Renal cortex interstitium (tissue), 15 donors: ENCODE measurements at places on chromosomes 1 and 21.

- DNase-seq = no peak
Observed at GRCh38 chr1:62844030-62844429, 60.1 kb downstream of the ATG4C start.

DNA sequence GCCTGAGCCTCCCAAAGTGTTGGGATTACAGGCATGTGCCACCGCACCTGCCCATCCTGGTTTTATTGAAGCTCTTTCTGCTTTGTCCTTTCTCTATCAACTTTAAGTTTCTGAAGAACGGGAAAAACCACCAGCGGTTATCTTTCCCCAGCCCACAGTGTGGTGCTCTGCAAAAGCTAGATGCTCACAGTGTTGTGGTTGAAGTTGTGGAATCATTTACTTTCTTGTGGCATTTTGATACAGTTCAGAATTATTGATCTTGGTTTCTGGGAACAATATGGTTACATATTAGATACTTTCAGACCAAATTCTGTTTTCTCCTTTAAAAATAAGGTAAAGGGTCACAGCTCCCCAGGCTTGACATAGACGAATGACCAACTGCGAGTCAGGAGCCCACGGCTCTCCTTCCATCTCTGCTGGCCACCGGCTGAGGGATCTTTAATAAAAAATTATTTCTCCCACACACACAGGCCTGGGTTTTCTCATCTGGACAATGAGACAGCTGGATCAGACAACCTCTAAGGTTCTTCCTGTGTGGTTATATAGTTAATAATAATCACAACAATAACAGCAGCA is 385.3 kb downstream of the SETD4 start:
- no peak for DNase-seq

GRCh38 chr21:15301014-15301413 is 236.2 kb upstream of the NRIP1 start:
- no peak for DNase-seq

DNA sequence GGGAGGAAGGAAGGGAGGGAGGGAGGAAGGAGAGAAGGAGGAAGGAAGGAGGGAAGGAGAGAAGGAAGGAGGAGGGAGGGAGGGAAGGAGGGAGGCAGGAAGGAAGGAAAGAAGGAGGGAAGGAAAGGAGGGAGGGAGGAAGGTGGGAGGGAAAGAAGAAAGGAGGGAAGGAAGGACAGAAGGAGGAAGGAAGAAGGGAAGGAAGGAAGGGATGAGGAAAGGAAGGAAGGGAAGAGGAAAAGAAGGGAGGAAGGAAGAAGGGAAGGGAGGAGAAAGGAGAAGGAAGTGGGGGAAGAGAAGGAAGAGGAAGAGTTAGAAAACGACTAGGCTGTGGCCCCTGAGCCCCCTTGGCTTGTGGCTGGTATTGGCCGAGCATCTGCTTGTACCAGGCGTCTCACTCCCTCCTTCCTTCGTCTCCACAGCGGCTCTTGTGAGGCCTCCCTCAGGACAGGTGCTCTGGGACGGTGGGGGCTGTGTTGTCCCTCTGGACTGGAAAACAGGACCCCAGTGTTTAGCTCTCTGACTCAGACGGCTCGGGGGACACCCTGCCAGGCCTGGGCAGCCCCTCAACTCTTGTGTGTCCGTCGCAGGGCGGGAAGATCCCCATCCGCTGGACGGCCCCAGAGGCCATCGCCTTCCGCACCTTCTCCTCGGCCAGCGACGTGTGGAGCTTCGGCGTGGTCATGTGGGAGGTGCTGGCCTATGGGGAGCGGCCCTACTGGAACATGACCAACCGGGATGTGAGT is 36.2 kb upstream of the C1QA start:
- DNase-seq = no peak

DNA sequence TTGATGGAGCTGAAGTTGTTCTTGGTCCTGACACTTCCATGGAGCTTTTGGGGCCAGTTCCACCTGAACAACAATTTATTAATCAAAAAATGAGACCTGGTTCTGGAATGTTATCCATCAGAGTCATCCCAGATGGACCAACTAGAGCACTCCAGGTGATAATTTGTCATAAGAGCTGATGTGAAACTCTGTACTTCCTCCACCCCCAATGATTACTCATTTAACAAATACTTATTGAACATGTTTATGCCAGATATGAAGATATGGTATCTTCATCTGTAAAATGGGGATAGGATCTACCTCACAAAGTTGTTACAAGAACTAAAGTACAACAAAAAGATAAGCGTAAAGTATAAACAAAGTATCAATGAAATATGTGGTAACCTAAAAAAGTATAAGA is 153.2 kb downstream of the VPS13D start:
- DNase-seq = no peak

- no peak for DNase-seq
Observed at GRCh38 chr1:217953922-217954321, 322.8 kb downstream of the SPATA17 start.

DNA sequence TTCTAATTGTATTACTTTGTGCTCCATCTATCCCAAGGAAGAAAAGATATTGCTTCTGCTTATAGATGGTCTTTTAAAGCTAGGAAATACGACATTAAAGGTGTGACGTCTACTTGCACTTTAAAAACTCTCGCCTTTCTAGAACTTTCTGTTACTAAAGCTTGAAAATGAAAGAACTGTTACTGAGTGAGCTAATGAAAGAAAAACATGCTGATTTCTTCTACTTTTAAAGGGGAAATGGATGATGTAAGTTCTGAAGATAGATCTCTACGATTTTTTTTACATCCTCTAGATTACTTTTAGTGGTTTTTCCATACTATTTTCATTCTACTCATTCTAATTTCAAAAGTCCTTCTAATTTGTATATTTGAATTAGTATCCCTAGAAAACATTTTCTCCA is 387.5 kb downstream of the USP25 start:
- no peak for DNase-seq

- no peak for DNase-seq
Observed at GRCh38 chr1:199040076-199040905, 401.5 kb downstream of the PTPRC start.

DNA sequence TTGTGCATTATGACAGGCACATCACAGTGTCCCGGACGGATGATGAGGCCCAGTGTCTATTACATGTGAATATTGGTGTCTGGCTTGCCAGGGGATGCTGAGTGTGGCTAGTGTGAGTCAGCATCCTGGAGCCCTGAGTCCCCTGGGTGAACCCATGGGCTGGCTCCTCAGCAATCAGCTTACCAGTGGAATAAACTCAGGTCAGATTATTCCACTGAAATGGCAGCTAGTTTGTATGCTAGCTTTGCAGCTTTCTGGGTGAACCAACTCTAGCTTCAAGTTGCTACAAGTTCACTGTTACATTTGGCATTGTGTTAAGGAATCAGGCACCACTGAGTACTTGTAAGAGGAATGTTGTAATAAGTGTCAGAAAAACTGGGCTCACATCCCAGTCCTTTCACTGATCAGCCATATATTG is 23.9 kb upstream of the RPTN start:
- DNase-seq = no peak

DNA sequence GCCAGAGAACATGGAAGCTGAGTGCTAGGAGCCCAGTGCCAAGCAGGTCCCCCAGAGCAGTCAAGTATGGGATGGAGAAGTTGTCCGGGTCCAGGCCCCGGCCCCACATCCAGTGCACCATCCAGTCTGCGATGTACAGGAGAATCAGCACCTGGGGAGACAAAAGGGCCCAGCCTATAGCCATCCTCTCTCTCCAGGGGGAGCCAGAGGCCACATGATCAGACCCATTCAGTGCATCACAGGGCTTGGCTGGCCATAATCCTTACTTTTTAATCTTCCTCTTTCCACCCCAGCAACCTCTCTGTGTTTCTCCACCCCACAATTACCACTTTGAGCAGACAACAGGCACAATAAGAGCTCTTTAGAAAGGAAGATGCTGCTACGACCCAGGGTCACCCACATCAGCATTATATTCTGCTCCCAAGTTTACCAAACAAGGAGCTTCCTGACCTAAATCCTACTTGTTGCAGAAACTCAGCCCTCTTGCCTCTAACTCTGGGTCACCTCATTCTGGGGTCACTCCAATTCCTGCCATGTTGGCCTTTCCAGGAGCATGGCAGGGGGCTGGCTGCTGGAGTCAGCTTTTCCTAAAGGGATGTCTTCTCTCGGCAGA is 16.4 kb upstream of the RAB29 start:
- DNase-seq = no peak

DNA sequence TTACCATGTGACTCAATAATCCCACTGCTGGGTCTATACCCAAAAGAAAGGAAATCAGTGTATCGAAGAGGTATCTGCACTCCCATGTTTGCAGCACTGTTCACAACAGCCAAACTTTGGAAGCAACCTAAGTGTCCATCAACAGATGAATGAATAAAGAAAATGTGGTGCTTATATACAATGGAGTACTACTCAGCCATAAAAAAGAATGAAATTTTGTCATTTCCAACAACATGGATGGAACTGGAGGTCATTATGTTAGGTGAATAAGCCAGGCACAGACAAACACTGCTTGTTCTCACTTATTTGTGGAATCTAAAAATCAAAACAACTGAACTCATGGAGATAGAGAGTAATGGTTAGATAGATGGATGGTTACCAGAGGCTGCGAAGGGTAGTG is 79.3 kb downstream of the KIAA0319L start:
- DNase-seq = no peak

GRCh38 chr1:26181586-26182382 is 4.5 kb downstream of the CNKSR1 start:
- no peak for DNase-seq

DNA sequence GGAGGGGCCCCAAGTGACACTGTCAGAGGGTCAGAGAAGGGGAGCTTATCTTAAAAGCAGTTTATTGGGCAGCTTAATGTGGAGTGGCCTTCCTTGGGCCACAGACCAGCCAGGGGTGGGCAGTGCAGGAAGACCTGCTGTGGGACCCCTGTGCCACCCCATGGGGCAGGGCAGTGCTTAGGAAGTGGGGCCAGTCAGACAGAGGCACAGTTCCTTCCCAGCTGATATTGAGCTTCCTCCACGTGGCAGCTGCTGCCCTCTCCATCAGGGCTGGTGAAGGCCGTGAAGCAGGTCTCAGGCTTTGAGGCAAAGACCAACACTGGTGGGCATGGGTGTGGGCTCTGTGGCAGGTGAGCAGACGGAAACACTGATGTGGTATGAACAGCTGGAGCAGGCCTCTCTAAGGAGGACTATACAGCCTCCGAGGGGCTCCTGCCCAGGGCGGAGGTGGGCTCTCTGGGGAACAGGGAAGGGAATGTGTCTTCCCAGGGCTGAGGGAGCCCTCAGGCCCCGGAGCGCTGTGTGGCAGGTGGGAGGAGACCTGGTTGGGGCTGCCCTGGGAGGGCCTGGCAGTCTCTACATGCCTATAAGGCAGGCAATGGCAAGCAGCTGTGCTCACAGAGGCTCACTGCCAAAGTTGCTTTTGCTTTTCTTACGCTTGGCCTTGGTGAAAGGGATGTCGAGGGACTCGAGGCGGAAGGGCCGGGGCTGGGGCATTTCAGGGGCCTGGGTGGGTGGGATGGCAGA is 3.0 kb upstream of the DDOST start:
- no peak for DNase-seq

DNA sequence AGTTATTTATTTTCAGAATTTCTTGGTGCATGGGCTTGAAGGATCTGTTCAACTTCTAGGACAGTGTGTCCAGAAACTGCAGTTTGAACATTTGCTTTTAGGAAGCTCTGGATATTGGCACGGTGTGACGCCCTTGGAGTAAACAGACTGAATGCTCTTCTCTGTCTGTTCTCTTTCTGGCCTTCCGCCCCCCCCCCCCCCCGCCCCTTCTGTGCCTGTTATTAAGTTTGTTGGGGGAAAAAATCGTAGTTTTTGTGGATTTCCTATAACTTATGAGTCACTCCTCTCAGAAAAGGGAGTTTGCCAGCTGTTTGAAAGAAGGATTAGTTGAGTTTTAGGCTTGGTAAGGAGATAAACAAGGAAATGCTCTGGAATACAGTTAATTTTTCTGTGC is 1.2 kb downstream of the KCTD3 start:
- DNase-seq = no peak

- no peak for DNase-seq
Observed at GRCh38 chr1:63817152-63817667, 43.4 kb downstream of the ROR1 start.

DNA sequence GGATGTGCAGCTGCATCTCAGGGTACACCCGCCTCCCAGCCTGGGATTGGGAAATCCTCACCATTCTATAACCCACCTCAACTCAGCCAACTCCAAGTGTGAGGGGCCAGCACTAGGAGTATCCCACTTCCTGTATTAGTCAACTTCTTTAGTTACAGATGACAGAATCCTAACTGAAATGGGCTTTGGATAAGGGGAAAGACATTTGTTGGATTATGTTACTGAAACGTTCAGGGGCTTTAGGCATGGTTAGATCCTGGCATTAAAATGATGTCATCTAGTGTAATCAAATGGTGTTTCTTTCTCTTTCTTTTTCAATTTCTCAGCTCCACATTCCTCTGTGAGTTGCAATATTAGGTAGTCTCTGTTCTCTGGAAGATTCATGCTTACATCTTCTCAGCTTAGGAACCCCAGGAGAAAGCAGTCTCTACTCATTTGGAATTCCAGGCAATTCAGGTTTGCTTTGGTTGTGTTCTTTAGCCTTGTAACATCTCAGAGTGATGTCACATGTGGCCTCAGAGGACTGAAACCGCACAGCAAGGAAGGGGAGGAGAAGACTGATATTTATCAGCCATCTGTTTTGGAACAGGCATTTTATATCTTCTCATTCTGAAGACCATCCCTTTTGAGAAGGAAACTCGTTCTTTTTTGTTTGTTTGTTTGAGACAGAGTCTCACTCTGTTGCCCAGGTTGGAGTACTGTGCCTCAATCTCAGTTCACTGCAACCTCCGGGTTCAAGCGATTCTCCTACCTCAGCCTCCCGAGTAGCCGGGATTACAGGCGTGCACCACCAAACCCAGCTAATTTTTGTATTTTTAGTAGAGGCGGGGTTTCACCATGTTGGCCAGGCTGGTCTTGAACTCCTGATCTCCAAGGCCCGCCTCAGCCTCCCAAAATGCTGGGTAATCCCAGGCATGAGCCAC is 18.9 kb upstream of the TMEM54 start:
- no peak for DNase-seq

DNA sequence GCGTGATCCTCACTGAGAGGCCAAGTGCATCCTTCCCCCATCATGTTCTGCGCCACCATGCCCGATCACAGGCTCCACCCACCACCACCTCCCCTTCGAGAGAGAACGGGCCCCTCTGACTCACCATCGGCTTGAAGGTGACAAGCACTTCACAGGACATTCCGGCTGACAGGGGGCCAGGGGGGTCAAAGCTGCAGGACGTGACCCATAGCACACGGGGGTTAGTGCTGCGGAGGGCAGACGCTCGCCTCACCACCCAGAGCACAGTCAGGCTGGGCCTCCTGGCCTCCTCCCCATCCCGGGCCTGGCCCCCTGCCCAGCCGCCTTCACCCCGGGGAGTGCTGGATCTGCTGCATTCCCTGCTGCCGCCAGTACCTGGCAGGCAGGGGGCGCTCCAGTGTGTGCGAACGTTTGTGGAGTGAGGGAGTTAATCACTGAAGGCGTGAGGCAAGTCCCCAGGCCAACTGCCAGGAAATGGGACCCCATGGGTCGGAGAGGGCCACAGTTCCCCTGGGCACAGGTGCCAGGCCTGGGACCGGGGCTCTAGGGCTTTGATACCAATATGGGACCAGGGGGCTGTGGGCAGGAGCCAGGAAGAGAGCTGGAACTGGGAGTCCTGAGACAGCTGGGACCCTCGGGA is 40.9 kb upstream of the TMEM52 start:
- DNase-seq = peak; percentile 62
